ENCODE measurements at places on chromosomes 7 and 10.

GRCh38 chr10:89869180-89869579, 167.8 kb downstream of the KIF20B start:
- DNase-seq: no peak

DNA sequence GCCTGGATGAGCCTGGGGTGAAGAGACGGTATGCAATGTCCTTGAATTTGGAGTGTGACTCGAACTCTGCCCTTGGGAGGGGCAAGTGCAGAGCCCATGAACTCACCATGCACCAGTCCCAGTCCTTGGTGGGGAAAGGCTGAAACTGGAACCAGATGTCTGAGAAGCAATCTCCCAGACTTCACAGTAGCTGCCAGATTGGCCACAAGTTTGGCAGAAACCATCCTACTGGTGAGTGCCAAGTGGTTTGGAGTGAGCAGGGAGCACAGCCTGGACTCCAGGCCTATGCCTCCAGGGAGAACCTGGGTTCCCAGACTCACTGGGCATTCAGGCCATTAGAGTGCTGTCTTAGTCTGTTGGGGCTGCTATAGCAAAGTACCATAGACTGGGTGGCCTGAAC, 99.6 kb upstream of the LYZL1 start:
- DNase-seq: no peak

- no peak for DNase-seq
Measured at GRCh38 chr10:113004069-113004618, 54.1 kb downstream of the TCF7L2 start.

- no peak for DNase-seq
Measured at GRCh38 chr7:36711256-36711655, 13.0 kb downstream of the AOAH start.

DNA sequence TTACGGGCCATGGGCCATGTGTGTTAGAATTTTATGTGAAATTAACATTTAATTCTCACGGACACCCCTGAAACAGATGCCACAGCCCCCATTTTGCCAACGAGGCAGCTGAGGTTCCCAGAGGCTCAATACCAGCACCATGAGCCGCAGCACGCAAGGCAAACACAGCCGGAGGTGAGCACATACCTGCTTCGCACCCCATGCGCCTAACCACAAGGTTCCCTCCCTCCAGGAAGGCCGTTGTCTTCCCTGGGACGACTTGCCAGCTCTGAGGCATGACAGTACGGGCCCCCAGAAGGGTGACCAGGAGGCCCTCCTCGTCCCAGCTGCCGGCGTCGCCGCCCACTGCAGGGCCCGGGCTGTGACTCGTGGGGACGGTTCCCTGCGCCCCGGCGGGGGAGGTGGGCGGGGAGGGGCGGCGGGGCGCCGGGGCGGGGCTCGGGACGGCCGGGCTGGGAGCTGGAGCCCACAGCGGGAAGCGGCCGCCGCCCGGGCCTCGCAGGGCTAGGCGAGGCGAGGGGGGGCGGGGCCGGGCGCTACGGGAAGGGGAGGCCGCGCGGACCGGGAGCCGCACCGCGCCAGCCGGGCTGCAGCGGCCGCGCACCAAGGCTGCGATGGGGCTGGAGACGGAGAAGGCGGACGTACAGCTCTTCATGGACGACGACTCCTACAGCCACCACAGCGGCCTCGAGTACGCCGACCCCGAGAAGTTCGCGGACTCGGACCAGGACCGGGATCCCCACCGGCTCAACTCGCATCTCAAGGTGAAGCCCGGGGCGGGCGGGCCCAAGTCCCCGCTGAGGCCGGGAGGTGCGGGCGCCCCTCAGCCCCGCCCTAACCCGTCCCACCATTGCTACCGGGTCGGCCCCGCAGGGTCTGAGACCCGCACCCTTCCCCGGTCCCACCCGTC, at the start of gene CAV2:
Gene CAV2 (plus strand): TSS at position 571 of the 910 bp plus-strand sequence. CDS start 44 bp downstream, at position 615.
- DNase-seq: no peak

DNA sequence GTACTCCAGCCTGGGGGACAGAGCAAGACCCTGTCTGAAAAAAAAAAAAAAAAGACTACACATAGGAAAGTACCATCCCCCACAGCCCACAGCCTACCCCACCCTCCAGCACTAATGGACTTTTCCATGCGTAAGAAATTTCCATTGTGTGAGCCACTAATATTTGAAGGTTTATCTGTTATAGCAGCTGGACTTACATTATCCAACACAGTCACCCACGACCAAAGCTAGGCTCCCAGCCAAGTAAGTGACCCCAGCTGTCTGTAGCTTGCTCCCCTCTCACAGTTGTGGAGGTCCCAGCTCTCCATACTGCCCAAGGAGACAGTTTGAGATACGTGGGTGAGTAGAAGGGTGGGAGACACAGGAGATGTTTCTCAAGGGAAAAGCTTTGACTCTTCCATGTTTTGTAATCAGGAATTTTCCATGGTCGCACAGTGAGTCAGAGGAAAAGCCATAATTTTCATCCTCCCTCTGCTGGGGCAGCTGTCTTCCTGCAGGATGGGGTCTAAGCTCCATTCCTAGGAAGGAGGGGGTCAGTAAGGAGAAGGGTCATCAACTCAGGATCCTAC, 57.4 kb downstream of the CAV1 start:
- DNase-seq: no peak

DNA sequence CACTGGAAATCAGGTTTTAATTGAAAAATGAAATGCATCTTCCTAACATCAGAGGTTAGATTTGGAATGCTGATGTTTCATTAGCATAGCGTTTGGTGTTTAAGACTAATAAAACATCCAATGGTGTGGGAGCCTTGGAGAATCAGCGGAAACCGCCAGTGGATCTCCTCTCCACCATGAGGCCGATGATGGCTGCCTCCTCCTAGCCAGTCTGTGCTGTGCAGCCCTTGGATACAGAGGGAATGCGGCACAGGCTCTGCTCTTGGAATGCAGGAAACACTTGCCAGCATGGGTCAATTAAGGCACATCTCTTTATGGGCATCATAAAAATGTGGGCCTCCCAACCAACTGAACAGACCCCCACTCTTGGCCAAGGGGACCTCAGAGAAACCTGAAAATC, 259.9 kb downstream of the GLRX3 start:
- DNase-seq: no peak

DNA sequence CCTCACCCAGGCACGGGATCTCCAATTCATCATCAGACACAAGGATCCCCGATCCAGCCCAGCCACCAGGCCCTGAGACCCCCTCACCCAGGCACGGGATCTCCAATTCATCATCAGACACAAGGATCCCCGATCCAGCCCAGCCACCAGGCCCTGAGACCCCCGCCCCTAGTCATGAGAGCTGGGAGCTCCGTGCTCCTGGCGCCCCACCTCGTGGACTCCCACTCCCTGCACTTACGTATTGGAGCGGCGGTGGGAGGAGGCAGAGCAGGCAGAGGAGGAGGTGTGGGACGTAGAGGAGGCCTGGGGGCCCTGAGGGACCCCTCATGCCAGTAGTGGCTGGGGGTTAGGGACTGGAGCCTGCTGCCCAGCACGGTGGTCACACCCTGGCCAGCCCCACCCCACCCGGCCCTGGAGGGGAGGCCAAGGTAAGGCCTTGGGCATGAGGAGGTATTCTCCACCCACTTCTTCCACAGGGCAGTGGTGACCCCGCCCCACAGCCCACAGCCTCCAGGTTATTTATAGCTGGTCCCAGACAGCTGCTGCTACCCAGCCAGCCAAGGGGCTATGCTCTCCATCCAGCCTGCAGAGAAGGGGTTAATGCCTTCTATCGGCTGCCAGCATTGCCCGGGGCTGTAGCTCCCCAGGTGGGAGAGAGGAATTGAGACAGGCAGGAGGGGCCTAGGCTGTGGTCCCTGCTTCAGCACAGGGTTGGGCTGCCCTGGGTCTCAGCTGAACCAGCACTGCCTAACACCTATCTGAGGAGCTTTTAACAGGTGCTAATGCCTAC, 17.6 kb upstream of the CRHR2 start:
- DNase-seq: no peak

- DNase-seq: no peak
Measured at GRCh38 chr10:98617906-98618520, 171.3 kb upstream of the HPS1 start.

DNA sequence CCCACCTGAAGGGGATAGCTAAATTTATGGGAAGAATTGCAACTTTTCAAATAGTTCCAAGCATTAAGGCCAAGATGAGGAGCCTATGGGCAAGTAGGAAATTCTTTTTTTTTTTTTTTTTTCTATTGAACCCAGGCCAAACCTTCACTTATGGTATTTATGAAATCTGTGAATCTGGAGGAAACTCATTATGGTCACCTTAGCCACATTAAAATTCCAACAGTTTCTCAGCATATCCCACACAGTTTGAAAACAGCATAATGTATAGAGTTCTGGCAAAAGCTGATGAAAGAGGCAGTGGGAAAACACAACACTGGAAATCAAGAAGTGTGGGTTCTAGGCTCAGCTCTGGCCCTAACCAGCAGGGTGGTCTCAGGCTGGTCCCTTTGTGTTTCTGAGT, 236.9 kb downstream of the PTEN start:
- DNase-seq: no peak

DNA sequence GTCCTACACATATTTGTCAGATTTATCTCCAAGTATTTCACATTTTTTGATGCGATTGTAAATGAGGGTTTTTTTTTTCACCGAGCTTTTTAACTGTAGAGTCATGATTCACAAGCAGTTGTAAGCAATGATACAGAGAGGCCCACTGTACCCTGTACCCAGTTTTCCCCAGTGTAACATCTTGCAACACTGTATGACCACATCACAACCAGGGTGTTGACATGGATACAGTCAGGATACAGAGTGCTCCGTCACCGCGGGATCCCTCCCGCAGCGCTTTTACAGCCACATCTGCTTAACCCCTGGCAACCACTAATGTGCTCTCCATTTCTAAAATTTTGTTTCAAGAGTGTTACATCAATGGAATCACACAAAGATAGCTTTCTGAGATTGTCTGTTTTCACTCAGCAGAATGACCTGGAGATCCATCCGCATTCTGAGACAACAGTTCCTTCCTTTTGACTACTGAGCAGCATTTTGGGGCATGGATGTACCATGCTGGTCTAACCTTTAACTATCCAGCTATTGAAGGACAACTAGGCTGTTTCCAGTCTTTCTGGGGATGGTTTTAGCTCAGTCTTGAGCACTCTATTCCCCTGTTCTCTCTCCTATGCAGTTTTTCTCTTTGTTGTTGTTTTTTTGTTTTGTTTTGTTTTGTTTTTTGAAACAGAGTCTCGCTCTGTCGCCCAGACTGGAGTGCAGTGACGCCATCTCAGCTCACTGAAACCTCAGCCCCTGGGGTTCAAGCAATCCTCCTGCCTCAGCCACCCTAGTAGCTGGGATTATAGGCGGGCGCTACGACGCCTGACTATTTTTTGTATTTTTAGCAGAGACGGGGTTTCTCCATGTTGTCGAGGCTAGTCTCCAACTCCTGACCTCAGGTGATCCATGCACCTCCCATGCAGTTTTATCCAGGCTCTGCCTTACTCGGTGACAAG, 25.9 kb downstream of the GPRIN2 start:
- DNase-seq: no peak

GRCh38 chr7:156964971-156965370, 15.5 kb downstream of the NOM1 start:
- DNase-seq: no peak

Data from activated T-cell treated with anti-CD3 and anti-CD28 coated beads for 48 hours (primary cell).